ENCODE measurements at places on chromosomes 4 and X.
A peak's percentile ranks its signal among the peaks of the same experiment; 100 is the strongest.

DNA sequence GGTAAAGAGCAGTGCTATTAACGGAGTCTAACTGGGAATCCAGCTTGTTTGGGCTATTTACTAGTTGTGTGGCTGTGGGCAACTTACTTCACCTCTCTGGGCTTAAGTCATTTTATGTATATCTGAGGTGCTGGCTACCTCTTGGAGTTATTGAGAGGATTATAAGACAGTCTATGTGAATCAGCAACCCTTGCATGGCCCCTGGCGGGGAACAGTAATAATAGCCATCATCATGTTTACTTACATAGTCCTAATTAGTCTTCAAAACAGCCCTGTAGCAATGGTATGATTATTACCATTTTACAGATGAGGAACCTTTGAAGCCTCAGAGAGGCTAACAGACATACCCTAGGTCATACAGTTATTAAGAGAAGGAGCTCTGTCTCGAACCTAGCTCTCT is 1.5 kb downstream of the HPRT1 start:
- no peak for DNase-seq

- no peak for DNase-seq
Observed at GRCh38 chr4:8394806-8395205, 45.7 kb downstream of the ACOX3 start.

DNA sequence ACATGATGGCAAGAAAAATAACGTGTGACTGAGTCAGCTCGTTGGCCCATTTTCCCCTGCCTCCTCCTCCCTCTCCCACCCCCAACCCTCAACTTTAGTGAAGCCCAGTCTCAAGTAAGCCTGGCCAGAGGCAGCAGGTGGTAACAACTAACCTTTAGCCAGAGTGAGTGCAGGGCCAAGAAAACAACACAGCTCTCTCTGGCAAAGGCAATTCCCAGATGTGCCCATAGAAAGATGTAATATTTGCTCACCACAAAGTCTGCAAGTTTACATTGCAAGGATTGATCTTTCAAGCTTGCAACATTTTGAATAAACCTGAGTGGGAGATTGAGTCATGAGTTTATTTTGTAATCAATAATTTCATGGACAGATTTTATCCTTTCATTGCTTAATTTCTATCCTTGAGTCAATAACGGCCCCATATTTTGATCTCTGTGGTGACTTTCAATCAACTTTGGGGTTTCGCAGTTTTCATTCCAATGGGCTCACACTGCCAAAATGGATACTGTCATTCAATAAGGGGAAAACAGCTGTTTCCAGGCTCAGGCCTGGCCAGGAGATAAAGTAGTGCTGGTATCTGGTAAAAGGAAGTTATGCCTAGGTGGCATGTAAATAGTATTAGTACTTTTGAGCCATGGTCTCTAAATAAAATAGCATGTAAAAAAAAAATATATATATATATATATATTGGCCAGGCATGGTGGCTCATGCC is 130.7 kb upstream of the TMEM164 start:
- peak; percentile 58 for DNase-seq

GRCh38 chrX:103061486-103061885 is 2.5 kb downstream of the BEX1 start:
- no peak for DNase-seq

DNA sequence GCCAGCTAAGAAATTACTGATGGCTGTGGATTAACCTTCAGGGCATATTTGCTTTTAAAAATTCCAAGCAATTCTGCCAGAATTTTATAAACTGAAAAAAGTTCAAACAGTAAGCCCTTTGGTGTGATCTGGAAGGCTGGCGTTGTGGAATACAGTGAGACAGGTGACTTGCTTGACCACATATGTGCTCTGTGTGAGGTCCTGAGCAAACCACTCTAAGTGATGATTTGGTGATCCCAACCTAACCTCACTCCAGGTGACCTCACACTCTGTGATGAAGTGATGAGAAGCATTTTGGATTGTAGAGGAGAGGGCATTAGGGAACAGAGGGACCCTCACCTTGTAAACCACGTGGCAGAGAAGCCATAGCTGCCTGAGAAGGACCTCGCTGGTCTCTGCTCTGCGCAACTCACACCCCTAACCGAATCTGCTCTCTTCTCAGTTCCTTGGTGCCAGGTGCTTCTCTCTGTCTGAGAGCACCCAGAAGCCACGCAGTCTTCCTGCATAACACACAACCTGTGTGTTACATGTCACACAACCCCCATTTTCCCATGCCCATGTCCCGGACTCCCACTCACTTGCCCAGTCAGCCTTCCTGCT is 106.3 kb downstream of the ENPP6 start:
- no peak for DNase-seq

DNA sequence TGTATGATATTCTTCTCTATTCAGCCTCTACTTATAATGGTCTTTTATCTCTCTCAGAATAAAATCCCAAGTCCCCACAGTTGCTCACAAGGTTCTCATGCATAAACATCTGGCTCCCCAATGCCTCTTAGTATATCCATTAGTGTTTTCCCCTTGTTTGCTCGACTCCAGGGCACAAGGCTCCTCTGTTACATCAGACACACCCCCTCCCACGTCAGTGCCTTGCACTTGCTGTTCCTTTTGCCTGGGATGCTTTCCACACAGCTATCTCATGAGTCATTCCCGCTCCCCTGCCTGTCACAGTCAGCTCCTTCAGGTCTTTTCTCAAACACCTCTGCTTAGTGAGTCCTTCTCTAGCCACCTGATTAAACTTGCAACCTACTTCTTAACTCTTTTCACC is 260.2 kb downstream of the IL1RAPL1 start:
- DNase-seq: peak; percentile 76

DNA sequence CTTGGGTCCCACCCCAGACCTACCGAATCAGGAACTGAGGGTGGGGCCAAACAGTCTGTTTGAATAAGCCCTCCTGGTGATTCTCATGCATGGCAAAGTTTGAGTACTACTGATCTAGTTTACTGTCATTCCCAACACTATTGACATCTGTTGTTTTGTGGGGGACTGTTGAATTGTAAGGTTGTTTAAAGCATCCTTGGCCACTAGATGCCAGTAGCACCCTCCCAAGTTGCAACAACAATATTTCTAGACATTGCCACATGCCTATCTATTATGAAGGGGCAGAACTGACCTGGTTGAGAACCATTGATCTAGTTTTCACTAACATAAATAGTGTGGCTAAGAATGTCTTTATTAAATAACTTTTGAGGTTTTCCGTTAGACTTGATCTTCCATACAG is 15.1 kb downstream of the TAF9B start:
- no peak for DNase-seq

GRCh38 chrX:102860235-102860634 is 76.8 kb upstream of the RAB40AL start:
- no peak for DNase-seq

- no peak for DNase-seq
Observed at GRCh38 chr4:89739311-89739988, 97.5 kb downstream of the SNCA start.

- DNase-seq: peak; percentile 5
Observed at GRCh38 chrX:118038614-118039365, 77.8 kb downstream of the KLHL13 start.

GRCh38 chr4:114649908-114650307 is 51.3 kb downstream of the UGT8 start:
- DNase-seq: no peak

DNA sequence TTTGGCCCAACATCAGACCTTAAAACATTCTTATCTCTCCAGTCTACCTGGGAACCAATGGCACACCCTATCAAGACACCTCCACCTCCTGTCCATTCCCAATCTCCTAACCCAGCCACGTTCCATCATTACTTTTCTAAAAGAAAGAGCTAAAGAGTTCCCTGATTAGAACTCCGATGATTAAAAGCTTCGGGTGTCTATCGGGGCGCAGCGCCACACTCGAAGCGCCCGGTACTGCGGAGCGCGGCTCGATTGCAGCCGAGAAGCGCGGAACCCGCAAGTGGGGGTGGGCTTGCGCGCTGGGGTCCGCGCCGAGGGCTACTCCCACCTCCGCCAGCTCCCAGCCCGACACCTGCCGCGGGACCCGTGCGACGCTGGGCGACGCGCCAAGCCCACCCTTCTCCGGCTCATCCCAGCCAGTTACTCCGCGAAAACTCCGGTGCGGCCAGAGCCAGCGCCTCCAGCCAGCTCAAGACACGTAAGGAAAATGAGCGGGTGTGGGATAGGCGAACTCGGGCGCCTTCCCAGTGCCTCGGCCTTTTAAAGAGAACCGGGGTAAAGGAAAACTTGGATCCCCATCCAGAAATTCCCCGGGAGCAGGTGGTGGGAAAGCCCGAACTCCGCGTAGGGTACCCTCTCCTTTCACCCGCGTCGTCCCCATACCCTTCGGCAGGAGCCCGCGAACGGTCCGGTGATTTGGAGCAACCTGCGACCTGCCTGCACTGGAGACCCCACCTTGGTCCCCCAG is 593 bp downstream of the NPY1R start:
- peak; percentile 32 for DNase-seq

DNA sequence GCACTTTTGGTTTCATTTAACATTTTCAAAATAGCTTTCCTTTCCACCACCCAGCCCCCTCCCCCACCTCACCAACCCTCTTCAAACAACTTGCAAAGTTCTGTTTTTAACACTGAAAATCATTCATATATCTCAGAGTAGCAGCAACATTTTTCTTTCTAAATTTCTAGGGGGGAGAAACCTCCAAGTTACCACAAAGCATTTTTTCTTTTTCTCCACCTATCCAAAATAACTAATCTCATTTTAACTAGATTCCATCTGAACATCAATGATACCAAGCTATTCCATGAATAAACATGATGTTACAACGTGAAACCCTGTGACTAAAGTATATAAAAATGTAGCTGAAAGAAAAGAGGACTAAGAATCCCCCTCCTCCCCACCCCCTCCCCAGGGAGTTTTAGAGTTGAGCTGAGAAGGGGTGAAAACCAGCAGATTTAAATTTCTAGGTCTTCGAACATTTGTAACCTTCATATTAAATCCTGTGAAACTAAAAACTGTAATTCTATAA is 5.2 kb downstream of the LDB2 start:
- DNase-seq: peak; percentile 21

GRCh38 chr4:4655011-4655410 is 113.2 kb upstream of the STX18 start:
- no peak for DNase-seq

GRCh38 chr4:73104695-73105094 is 35.2 kb upstream of the COX18 start:
- DNase-seq: no peak

DNA sequence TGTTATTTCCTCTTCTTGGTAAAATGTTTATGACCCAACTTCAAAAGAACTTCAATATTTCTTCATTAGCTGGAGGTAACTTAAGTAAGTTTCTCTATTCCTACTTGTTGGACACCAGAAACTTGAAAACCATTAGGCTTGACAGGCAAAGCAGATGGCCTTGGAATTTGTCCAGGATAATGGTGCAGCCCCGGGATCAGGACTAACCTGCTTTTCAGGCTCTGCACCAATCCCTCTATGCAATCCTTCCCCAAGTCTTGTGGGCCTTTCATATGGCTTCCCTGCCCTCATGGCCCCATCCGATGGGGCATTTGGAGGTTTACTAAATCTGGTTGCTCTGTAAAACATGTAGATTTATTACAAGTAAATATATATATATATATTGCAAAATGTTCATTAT is 68.5 kb downstream of the SPINK2 start:
- DNase-seq: no peak

DNA sequence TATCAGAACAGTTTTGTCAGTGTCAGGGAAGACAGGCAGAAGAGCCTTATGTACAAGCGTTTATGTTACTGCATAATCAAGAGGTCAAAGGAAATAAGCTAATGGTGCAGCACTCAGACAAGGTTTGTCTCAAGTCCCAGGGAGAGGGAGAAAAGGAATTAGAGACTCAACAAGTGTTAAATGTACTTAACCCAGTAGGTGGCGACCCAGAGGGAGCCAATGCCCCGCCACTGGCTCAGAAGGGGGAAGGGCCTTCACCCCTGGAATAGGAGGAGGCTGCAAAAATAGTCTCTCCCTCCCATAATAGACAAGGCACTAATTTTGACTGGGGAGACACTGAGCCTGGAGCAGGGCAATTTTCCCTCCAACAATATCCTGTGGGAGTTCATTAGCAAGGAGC is 14.1 kb upstream of the PAPSS1 start:
- DNase-seq: no peak

DNA sequence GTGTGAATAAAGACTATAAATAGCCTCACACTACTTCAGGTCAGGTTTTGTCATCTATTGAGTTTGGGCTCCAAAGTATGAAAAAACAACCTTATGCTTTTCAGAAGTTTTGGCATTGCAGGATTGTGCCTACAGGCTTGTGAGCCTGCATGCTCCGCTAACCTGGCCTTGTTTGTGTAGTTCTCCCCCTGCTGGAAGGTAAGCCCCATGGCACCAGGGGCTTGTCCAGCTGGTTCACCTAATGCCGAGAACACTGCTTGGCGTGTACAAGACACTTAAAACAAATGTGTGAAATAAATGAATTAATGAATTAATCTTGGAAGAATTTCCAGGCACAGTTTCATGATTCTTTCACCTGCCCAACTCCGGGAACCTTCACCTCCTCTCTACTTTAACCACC is 1.8 kb upstream of the HSD17B10 start:
- DNase-seq: peak; percentile 66

- DNase-seq: no peak
Observed at GRCh38 chr4:48450740-48451139, 32.4 kb upstream of the SLC10A4 start.

- DNase-seq: no peak
Observed at GRCh38 chr4:36320117-36320896, 38.9 kb downstream of the DTHD1 start.

DNA sequence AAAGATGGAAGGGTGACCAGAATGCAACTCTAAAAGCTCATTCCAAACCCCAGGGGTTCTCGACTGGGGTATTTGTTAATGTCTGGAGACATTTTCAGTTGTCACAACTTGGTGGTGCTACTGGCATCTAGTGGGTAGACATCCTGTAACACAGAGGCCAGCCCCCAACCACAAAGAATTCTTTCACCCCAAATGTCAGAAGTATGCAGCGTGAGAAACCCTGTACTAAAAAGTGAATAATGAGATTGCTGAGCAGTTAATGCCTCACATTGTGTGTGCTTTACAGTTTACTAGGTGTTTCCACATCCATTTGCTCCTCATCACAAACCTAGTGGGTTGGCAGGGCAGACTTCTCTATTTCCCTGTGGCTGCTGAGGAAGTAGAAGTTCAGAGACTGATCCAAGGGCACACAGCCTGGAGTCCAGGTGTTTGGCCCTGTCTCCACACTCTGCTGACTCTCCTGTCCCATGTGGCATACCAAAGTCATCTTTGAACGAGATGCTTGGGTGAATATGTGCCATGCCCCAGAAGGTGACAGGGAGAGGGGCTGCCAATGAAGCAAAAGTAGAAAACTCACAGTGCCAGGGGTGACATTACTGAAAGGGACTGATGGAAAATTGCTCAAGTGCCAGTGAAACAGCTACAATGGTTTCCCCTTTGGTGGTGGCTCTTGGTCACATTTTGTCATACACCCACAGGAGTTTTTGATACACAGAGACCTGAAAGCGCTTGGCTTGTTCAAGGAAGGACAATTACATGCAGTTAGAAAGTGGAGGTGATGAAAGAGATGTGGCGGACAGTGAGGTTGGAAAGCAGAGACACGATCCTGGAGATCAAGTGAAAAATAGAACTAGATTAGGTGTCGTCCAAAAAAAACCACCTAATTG is 10.1 kb upstream of the TMEM154 start:
- no peak for DNase-seq

GRCh38 chrX:141221611-141222010 is 20.7 kb downstream of the SPANXC start:
- peak; percentile 55 for DNase-seq

- DNase-seq: peak; percentile 49
Observed at GRCh38 chr4:95087657-95088455, 330.1 kb downstream of the BMPR1B start.
